ENCODE measurements at places on chromosomes 2 and 18.

DNA sequence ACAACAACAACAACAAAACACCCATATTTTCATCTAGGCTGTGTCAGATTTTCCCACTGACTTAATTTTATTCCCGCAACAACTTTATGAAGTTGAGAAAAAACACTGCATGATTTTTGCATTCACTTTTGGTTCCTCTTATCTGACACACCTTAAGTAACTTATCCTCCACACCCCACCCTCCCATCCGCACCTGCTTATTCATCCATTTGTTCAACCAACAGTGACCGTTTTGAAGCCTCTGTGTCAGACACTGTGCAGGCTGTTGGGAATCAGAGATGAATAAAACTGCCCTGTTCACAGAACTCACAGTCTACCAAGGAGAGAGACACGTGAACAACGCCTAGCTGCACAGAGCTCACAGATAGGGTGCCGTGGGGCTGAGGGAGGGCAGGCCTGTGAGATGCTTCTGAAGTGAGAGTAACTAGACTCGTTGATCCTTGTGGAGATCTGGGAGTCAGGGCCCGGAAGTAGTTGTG, 7.4 kb downstream of the CNNM4 start:
- no peak for DNase-seq

GRCh38 chr2:19709553-19709952, 192.2 kb downstream of the TTC32 start:
- DNase-seq: no peak

GRCh38 chr2:179981085-179981484, 26.0 kb downstream of the CWC22 start:
- no peak for DNase-seq

DNA sequence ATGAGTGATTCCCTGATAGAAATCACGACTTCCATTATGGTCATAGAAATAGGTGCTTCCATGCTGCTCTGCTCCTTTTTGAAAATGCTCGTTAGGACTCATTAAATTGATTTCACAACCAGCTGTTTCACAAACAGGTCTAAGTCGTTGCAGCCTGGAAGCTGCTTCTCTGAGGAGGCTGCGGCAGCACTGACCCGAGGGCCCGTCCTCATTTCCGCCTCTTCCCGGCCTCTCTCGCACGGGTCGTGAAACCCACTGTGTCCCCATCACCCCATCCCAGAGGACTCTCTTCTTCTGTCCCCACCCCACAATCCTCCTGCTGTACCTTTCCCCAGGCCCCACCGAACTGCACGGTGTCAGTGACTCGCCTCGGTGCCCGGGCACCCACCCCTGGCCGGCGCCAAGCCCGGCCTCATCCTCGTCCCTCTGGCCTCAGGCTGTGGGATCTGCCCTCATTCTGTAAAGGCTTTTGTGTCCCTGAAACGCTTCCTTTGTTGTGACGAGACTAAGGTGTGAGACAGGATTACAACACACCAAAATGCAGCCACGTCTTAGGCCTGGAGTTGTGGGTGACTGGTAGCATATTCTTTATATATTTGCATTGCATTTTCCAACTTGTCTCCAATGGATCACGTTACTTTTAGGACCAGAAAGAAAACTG, 112.7 kb upstream of the CTDP1 start:
- DNase-seq: no peak

GRCh38 chr2:156907806-156908205, 349.7 kb upstream of the GALNT5 start:
- no peak for DNase-seq

DNA sequence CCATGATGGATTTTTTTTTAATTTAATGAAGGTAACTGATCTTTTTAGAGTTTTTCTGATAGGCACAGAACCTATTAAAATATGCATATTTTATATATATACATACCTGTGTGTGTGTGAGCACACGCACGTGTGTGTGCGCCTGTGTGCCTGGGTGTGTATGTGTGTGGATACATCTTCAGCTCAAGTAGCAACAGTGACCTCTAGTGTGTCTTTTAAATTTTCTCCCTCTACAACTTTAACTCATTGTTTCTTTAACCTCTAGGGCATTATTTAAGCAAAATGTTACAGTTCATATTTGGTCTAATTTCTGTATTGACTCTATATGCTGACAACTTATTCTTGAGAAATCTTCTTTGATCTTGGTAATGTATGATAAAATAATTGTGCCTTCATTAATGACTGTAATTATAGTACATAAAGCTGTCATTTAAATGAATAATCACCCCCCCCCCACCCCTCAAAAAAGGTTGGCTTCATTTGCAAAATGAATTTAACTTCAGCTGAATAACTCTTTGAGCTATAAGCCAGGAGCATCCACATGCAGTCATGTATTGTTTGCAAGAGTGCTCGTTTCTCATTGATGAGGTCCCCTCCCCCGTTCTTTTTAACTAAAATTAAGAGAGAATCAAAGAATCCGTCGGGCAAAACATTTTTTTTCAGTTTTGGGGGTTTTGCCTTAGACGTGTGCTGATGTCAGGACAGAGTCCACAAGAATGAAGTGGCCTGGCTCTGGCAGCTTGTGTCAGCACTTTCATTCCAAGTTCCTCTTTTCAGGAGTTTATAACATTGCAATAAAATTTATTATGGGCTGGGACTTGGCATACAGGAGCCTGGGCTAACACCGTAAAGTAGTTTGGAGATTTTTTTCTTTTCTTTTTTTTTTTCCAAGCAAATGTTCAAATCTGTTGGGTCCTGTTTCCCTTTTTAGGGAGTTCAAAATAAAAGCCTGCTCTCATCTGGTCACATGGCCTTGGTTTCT, 80.0 kb downstream of the ETAA1 start:
- no peak for DNase-seq

DNA sequence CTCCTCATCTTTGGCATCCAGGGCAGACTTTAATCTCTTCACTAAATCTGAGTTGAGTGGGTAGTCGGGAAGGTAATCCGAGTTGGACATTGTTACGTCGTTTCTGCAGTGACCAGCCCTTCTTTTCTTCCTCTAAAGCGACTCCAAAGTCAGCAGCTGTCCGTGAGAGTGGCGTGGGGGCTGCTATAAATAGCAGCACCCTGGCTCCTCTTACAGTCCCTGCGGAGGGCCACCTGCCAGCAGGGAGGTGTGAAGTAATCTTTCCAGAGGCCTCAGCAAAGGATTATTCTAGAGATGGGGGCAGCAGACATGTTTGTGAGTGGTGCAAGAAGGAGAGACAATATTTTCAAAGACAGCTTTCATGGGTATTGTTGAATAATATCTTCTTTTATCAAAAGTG, at the start of gene ASB18:
ASB18 (minus strand) TSS at position 151 of the 400 bp plus-strand sequence; CDS start at position 90, 61 bp downstream.
- DNase-seq: no peak

DNA sequence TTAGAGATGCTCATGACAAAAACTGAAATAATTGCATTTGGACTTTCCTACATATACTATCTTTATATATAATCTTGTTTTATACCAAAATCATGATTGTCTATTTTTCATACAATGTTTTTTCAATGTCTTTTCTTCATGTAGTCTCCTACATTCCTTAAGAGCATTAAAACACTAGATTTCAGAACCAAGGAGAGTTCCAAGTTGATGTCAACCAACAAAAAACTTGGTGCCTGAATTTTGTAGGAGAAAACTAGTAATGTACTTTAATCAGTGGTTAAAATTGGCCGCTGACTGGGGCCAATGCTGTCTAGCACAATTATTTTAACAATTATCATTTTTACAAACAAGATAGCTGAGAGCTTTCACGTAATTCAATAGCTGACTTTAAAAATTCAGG, 678.8 kb downstream of the DCC start:
- no peak for DNase-seq

DNA sequence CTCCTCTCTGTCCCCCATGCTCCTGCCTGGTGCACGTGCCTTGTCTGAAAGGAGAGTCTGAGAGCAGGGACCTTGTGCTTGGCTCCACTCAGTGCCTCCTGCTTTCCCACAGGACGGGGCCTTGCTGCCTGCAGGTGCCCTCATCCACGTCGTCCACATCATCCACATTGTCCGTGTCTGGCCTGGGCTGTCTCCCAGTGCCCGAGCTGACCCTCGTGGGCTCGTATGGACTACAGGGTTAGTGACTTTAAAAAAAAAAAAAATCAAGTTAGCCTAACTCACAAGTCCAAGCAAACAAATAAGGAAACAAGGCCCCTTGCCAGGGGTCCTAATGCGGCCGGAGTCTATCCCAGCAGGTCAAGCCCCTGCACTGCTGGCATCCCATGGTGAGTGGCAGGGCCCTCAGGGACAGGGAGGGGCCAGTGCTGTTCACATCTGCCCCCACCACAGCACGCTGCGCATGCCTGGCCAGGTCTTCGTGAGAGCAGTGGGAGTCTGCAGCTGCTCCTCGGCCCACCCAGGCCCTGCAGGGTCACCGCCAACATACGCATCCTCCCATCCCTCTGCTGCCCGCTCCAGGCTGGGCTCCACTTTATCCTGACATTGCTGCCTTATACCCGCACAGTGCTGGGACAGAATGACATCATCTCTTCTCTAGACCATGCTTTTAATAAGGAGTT, 232.6 kb downstream of the NDUFA10 start:
- DNase-seq: no peak

- no peak for DNase-seq
Measured at GRCh38 chr18:57730146-57730545, 73.0 kb downstream of the ATP8B1 start.

DNA sequence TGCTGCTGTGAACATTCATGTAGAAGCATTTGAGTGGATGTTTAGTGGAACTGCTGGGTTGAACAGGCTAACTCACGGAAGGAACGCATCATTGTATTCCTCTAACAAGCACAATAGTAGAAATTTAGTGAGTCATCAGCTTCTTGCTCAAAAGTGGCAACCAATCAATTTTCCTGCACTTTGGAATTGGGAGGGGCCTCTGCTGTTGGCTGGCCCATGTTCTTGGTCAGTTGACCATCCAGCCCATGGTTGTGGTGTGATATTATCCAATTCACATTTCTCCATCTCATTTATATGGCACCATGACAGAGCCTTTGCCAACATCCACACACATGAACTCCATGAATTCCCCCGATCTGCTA, 95.0 kb downstream of the TNFRSF11A start:
- DNase-seq: no peak

- no peak for DNase-seq
Measured at GRCh38 chr2:156399224-156399949, 36.8 kb upstream of the GPD2 start.
